Panc1 (cell line): ENCODE measurements at places on chromosomes 2 and 18. TPM values are rescaled to one million over a fixed set of nuclear protein-coding genes. Genes with fewer than 3 reads are reported as not detected.

The PJVK gene
- total RNA-seq, result 3.7 TPM

The NEU2 gene
- not detected for total RNA-seq

The PSMA8 gene
- not detected for total RNA-seq

The CXCR2 gene
- total RNA-seq, result not detected

GRCh38 chr2:239353692-239354091 is 47.1 kb downstream of the HDAC4 start:
- H3K4me1 ChIP-seq, result peaks cover 2% of the 10 kb centered on the region; the same call in 1 of the 2 replicates
- no peak for DNase-seq
- H3K4me3 ChIP-seq, result no peak overlapping the region
- no peaks in the 10 kb centered on the region for H3K36me3 ChIP-seq
- H3K27me3 ChIP-seq, result no peaks in the 10 kb centered on the region
- H3K27ac ChIP-seq, result no peak overlapping the region

- no peaks in the 10 kb centered on the region for H3K36me3 ChIP-seq
- H3K27me3 ChIP-seq, result no peaks in the 10 kb centered on the region; the same call in 1 of the 2 replicates
- H3K4me1 ChIP-seq, result peaks cover 4% of the 10 kb centered on the region; the same call in 1 of the 2 replicates
- DNase-seq, result no peak
- no peak overlapping the region for H3K4me3 ChIP-seq
These were observed 121.9 kb upstream of the MSTN start for GRCh38 chr2:190184460-190184859.

DNA sequence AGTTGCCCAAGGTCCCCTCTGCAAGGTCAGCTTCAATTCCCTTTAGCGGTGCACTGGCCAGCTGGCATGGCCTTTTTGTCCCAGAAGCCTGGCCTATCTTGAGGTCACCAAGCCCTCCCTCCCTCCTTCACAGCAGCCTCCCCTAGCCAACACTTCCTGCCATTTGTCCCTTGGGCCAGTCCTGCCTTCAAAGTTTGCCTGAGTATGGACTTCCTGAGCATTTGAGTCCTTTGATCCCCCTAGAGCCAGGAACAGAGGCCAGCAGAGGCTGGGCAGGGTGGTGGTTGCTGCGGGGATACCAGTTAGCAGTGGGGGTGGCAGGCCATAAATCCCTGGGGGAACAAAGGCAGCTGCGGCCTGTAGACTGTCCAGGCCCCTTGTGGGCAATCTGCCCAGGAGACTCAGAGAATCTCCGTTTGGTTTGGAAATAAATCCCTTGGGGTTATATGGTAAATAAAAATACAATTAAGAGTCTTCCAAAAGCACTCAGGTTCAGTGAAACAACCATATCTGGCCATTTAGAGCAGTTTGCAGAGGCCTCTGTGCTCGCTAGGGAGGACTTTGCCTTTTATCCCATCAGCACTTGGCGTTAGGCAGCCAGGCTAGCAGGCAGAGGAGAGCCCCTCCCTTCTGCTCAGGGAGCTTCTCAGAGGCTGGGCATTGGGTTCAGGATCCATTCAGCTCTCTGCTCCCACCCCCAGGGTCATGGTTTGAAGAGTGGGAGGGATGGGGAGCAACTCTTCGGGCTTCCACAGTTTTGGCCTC is 3.1 kb upstream of the HES6 start:
- H3K36me3 ChIP-seq, result no peaks in the 10 kb centered on the region
- no peak overlapping the region for H3K4me3 ChIP-seq
- no peak overlapping the region for H3K27ac ChIP-seq
- no peaks in the 10 kb centered on the region for H3K4me1 ChIP-seq
- DNase-seq, result no peak

DNA sequence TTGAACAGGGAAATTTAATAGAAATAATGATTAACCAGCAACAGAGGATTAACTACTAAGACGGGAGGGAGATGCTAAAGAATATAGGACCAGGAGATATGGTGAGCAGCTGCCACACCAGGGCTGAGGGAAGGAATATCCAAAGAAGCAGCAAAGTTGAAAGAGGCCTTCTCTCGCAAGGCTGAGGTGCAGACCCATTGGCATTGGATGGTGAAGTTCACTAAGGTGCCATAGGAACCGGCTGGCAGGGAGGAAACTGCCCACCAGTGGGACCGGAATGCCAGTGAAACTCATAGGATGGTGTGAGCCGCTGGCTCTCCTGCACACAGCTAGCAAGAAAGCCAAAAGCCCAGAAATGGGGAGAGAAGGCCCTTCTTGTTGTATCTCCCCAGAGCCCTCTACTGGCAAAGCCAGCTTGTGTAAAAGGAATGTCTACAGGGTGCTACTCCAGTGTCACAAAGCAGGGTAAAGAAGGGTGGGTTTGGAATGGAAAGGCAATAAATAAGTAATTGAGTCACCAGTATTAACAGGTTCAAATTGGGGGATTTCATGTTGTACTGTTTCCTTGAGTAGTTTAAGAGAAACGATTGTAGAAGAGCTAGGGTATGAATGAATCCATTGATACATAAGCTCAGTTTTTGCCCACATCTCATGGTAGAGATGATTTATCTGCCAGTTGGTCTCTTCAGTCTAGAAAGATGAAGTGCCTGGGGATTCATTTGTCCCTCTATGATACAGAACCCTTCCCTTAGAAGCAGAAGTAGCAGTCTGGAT is 36.0 kb downstream of the FARP2 start:
- no peaks in the 10 kb centered on the region for H3K27me3 ChIP-seq
- H3K4me1 ChIP-seq, result no peaks in the 10 kb centered on the region
- H3K4me3 ChIP-seq, result no peak overlapping the region
- H3K36me3 ChIP-seq, result no peaks in the 10 kb centered on the region

- H3K27me3 ChIP-seq, result no peaks in the 10 kb centered on the region
- H3K36me3 ChIP-seq, result no peaks in the 10 kb centered on the region
- H3K4me1 ChIP-seq, result peaks cover 27% of the 10 kb centered on the region
These were observed 4.9 kb downstream of the MAP3K2 start for GRCh38 chr2:127382831-127383230.

DNA sequence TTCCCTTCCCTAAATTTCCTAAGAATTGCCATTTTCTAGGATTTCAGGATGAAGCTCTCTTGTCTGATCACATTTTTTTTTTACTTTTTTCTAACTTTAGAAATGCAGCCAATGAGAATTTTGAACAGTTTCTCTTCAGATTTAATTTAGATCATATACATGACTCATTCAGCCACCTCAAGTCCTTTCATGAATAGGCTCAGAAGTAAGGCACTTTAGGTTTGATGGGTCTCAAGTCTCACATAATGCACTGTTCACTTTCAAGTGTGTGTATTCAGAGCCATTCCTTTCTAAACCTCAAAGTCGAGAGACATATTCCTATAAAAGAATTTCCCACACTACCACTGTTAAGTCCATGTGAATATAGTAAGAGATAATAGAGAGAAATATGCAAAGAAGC is 614.1 kb upstream of the VRK2 start:
- H3K27me3 ChIP-seq, result no peaks in the 10 kb centered on the region
- H3K4me3 ChIP-seq, result no peak overlapping the region
- H3K27ac ChIP-seq, result no peak overlapping the region
- no peak for DNase-seq
- no peaks in the 10 kb centered on the region for H3K4me1 ChIP-seq
